Esophagus mucosa (tissue), 1 donor: ENCODE measurements at places on chromosomes 7 and 10. TPM values are rescaled to one million over a fixed set of nuclear protein-coding genes. Genes with fewer than 3 reads are reported as not detected.
A peak's percentile ranks its signal among the peaks of the same experiment; 100 is the strongest.

DNA sequence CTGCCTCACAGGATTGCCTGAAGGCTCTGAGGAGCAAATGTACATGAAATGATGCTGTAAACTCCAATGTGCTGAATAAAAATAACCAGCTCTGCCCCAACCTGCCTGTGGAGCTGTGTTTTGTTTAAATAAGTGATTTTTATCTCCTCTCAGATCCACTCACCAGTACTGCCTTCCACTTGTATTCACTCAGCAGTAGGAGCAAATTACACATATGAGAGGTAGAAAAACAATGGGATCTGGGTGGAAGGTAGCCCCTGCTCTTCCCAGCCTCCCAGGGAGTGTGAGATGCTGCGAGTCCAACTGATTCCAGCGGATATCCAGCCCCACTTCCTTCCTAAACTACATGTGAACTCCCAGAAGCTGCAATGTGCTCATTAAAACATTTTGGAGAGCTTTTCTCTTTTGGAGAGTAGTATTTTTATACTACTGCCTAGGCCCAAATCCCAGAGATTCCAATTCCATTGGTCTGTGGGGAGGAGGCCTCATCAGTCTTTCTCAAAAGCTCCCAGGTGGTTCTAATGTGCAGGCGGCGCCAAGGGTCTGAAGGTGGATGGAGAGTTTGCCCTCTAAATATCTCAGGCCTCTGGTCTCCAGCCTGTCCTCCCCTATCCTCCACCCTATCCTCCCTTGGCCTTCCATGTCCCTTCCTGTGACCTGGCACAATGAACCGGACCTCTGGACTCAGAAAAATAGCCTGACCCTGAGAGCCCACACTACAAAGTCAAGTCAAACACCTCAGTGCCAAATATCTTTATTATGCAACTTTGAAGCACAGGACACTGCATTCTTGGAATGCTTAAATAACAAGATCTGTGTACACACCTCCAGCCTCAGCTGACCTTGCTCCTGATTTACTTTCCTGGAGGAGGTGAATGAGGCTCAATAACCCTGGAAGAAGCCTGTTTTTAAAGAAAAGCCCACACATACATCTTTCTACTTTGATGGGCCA is 46.2 kb downstream of the CPVL start:
- ATAC-seq = no peak

DNA sequence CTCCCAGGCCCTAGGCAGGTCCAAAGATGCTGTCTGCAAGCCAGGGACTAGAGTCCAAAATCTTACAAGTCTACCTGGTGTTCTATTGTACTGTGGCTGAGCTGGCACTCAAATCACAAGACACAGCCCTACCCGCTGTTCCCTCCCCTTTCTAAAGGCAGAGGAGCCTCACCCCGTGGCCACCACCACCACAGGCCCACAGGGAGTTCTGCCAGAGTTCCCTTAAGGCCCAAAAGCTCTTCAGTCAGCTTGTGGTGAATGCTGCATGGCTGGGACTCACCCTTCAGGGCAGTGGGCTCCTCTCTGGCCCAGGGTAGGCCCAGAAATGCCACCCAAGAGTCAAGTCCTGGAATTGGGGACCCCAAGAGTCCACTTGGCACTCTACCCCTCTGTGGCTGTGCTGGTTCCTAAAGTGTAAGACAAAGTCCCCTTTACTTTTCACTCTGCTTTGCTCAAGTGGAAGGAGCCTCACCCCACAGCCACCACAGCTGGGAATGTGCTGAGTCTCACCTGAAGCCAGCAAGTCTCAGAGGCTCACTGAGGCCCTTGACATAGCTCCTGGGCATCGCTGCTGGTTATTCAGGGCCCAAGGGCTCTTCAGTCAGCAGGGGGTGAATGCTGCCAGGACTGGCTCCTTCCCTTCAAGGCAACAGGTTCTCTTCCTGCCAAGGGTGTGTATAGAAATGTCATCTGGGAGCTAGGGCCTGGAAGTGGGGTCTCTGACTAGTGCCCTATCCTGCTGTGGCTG is 48.8 kb upstream of the PSAP start:
- peak; percentile 5 for ATAC-seq

Gene EPO
- total RNA-seq = not detected

Gene EGR2
- 0.96 TPM for total RNA-seq

Gene GRK5
- total RNA-seq = 3.7 TPM

DNA sequence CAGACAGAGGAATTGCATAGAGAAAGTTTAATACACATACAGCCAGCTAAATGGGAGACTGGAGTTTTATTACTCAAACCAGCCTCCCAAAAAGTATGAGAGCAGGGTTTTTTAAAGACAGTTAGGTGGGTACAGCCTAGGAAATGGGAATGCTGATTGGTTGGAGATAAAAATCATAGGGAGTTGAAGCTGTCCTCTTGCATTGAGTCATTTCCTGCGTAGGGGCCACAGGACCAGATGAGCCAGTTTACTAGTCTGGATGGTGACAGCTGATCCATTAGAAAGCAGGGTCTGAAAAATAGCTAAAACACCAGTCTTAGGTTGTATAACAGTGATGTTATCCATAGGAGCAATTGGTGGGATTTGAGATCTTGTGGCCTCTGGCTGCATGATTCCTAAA is 76.1 kb upstream of the POM121L12 start:
- ATAC-seq = no peak

DNA sequence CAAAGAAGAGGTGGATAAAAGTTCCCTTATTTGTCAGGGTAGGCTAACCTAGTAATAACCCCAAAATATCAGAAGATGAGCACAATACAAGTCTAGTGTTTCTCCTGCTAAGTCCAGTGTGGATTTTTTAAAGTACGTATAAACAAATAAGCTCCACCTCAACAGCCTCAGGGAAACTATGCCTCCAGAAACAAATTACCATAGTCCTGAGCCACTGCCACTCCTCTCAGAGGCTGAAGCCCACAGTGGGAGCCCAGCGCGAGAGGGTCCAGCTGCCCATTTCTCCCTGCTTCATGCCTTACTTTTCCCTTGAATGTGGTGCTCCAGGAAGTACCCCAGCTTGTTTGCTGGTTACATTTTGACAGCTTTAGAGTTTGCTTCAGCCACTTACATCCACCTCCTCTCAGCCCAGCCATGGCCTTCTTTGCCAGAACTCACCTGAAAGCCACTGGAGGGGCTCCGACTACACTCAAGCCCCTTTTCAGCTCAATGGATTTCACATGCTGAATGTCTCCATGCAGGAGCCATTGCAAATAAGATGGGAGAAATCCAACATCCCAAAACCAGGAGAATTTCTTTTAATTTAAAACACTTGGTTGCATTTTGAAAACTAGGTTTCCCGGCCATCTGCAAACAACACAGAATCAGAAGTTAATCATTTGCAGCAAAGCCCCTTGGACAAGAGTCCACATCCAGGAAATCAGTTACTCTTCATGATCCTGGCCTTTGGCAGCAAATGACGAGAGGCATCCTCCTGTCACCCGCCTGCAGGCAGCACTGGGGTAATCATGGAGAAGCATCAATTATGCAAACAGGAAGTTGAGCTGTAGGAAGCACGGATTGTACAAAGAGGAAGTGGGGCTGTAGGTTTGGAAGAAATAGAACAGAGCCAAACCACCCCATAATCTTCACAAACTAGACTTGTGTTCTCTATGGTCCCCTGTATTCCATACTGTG is 138.1 kb downstream of the HERPUD2 start:
- ATAC-seq = no peak

GRCh38 chr7:107981466-107981865 is 21.5 kb downstream of the LAMB1 start:
- ATAC-seq = no peak

- no peak for ATAC-seq
These were observed 438.3 kb downstream of the RPS24 start for GRCh38 chr10:78471723-78472550.

DNA sequence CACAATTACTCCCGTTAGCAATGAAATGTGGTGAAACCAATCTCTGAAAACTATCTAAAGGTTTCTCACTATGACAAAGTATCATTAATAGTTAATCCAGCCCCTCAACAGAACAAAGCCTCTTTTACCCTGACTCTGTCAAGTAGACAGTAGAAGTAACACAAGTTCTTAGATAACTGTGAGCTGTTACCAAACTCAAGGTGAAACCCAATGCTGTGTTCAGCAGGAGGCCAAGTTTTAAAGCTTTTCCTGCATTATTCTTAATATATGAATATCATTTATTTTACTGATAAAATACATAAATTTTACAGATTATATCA is 109.1 kb downstream of the SRPK2 start:
- no peak for ATAC-seq

DNA sequence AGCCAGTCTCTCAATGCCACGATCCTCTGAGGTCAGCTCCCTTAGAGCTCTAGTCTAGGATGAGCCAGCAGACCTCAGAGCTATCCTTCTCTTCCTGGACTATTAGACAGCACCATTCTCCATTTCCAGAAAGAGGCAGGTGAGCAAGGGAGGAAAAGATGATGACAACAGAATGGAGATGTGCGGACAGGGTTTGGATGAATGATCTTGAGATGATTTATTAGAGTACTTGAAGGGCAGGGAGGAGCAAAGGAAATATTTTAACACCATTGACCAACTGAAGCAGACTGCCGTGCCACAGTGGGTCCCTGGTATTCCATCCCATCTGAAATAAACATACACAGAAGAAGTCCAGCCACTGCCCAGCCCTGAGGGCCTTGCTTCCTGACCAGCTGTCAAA is 94.3 kb downstream of the CFAP58 start:
- ATAC-seq = no peak

DNA sequence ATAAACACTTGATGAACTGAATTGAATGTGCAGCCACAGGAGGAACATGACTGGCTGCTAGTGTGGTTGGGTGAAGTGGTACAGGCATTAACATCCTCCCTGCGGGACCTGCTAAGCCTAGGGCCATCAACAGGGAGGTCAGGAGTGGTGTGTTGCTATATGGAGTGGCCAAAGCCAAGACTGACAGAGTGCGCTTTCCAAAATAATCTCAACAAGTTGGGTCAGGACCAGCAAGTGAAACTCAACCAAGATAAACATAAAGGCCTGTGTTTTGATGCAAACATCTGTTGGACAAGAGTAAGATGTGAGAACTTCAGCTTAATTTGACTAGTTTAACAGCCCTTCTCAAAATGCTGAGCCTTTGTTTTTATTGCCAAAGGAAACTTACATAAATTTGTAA is 97.7 kb downstream of the WDFY4 start:
- ATAC-seq = no peak

DNA sequence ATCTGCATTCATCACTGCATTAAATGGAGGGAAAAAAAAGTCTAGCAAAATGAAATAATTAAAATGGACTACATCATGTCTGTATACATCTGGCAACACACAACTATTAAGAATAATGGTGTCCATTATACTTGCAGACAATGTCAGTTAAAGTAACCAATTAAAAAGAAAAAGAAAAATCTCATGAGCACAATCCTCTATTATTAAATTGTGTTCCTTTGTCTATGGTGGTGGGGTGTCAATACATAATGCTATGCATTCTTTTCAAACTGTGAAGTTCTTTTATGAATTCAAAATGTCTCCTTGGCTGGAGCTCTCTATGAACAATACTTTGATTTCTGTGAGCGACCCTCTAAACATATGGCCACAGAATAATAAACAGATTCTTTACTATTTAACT is 63.5 kb downstream of the NRP1 start:
- no peak for ATAC-seq

DNA sequence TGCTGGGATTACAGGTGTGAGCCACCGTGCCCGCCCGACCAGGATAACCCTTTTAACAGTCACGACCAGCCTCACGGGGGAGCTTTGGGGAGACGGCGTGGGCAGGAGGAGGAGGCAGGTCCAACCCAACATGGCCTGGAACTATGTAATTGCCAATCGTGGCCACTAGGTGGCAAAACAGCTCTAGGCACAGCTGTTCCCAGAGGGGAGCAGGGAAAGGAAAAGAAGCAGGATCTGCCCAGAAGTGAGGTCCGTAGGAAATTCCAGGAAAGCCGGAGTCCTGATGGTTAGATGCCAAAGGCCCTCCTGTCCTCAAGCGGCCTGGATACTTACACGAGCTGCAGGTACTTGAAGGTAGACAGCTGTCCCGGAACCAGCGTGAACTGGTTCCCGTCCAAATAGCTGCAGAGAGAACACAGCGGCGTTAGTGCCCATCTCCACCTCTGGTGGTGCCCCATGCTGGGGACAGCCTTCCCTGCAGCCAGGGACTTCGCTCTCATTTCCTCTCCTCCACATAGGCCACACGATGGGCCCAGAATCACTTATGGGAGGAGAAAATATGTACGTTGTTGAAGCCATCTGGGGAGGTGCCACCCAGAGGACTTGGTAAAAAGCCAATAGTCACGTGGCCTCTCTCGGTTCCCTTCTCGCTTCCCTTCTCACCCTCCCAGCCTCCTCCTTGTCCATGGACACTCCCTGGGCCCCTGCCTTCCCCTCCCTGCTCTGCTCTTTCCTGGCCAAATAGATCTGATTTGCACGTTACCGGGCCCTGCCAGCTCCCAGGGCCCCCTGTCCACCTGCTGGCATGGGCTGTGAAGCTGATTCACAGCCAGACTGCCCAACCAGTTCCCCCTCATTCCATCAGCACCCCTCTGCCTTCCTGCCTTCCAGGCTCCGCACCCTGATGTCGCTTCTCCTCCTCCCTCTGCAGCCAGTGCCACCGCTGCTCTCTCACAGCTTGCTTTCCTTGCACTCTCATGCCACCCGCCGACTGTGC is 148.1 kb downstream of the SLIT1 start:
- ATAC-seq = peak; percentile 84
